ENCODE measurements at places on chromosomes 1 and 21.
A peak's percentile ranks its signal among the peaks of the same experiment; 100 is the strongest.

GRCh38 chr21:44029460-44030087 is 17.5 kb downstream of the TRAPPC10 start:
- DNase-seq: peak; percentile 32

- DNase-seq: no peak
Observed at GRCh38 chr1:113014508-113014907, 58.5 kb upstream of the LRIG2 start.

DNA sequence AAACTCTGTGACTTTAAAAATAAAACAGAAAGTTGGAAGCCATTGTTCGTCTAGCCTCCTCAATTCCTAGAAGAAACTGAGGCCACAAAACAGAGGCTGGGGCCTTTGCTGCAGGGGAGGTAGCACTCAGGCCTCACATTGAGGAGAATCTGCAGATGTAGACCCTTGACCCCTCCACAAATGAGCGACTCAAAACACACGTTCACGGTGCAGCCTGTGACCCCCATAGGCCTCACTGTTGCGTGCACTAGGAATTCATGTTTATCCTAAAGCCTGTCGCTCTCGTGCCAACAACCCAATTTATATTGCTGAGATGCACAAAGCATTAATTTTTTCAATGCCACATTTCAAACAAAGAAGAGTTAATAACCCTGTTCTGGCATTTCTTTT is 5.6 kb downstream of the TMEM51 start:
- no peak for DNase-seq

- DNase-seq: no peak
Observed at GRCh38 chr1:14140831-14141401, 440.9 kb downstream of the PRDM2 start.

GRCh38 chr1:205502111-205502810 is 2.2 kb upstream of the CDK18 start:
- DNase-seq: no peak

DNA sequence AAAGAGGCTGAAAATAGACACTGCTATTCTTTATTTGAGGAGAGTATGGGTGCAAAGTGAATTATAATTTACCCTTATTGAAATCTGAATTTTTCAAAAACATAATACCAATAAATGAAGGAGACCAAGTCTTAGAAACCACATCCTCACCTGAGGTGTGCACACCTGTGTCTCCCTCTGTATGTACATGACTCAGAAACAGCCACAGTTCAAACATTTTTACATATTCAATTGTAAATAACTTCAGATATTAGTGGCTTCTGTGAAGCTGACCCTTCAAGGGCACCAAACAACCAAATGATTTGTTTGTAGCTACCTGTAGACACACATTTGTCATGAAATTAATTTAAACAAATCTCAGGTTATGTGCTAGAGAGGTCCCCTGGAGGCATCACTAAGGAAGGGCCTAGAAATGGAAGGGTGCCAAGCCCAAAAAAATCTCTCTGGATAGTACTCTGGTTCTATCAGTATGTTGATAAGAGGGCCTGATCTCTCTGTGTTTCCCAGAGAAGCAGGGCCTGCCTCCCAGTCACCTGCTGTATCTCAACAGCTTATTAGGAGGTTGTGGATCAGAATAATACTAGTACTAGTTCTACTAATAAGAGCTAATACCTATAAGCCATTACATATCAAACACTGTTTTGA is 28.1 kb downstream of the ERI3 start:
- DNase-seq: no peak

DNA sequence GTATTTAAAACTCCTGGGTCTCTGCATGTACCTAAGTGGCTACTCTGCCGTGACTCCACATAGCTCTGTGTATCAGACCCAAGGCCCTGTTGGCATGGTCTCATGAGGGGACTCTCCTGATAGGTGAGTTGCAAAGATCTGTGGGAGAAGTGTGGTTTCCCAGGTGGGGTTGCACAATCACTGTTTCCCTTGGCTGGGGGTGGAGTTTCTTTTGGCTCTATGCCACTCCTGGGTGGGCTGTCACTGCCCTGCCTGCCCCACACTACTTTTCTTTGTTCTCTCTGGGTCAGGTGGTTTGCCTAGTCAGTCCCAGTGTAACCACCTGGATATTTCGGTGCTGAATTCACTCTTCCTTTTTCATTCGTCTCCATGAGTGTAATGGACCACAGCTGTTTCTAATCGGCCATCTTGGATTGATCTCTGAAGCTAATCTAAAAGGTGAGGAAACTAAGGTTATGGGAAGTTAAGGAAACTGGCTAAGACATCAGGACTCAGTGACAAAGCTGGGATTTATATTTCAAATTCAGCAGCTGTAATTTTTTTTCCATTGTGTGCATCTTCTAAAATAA is 97.1 kb upstream of the CACYBP start:
- no peak for DNase-seq

DNA sequence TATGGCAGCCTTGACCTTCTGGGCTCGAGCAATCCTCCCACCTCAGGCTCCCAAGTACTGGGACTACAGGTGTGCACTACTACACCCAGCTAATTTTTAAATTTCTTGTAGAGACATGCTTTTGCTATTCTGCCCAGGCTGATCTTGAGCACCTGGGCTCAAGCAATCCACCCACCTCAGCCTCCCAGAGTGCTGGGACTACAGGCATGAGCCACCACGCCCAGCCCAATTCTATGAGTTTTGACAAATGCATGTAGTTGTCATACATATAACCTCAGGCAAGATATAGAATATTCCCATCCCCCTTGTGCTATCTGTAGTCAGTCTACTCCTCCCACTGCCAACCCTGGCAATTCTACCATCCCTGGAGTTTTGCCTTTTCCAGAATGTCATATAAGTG is 38.7 kb upstream of the TTC22 start:
- peak; percentile 10 for DNase-seq

GRCh38 chr1:228487336-228488124 is at the start of gene RNF187:
Gene RNF187 (plus strand): TSS chr1:228487382.
- DNase-seq: peak; percentile 69

GRCh38 chr1:114076308-114076707 is 77.4 kb downstream of the SYT6 start:
- DNase-seq: no peak

GRCh38 chr1:6694121-6694713 is 7.4 kb downstream of the DNAJC11 start:
- no peak for DNase-seq

- no peak for DNase-seq
Observed at GRCh38 chr21:40517646-40518045, 329.3 kb downstream of the DSCAM start.

- DNase-seq: no peak
Observed at GRCh38 chr1:236287757-236288619, 6.2 kb upstream of the ERO1B start.

DNA sequence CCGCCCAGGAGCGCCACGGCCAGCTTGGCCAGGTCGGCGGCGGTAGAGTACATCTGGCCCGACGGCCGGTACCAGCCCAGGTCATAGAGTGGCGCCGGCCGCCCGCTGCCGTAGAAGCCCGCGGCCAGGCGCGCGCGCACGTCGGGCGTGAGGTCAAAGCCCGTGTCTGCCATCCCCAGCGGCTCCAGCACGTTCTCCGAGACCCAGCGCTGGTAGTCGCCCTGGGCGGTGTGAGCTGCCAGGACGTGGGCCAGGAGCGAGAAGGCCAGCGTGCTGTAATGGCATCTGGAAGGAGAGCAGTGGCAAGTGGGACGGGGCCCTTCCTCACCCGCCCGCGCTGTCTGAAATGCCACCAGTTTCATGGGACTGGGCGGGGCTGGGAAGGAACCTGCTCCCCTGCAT is 18.9 kb downstream of the LACTBL1 start:
- DNase-seq: no peak

DNA sequence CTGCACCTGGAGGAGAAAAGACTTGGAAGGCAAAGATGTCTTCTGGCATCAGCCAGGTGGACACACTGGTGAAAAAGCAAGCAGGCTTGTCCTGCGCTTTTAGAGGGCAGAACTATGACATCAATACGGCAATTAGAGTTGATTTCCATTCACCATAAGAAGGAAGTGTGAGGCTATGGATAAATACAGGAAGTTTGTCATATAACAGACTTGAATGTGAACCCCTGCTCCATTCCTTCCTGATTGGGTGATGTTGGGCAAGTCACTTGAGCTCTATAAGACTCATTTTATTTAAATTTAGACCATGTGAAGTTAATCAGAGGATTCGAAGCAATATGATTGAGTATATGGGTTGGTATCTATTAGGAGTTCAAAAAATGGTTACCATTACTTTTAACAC is 137.8 kb downstream of the PLPP3 start:
- no peak for DNase-seq

DNA sequence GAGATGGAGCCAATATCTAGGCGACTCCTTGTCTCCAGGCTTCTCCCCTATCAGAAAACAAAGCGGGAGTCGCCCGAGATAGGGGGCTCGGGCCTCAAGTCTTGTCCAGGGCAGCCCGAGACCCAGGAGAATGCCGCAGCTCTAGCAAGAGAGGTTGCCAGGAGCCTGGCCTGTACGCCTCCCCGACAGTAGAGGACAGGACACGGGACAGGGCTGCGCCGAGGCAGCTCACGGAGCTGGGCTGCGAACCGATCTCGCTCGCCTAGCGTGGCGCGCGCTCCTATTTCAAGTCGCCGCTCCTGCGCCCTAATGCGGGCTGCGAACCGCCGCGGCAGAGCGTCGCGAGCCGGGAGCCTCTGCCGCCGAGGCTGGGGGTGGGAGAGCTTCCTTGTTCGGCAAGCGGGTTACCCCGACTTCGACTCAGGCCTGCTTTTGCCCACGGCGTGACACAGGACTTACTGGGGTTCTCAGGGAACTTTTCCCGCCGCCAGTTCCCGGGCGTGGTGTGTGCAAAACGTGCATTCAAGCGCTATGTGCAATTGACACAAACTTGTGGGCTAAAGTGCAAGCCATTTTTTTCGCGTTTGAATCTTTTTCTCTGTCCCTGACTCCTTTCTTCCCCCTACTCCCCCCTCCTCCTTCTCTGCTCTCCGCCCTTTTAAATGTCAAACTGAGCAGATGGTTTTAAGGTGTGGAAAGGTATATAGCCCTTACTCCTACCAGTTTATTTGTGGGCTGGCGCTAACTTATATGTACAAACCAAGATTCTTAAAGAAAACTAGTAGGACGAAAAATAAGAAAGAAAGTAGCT is 2.4 kb upstream of the PROX1 start:
- no peak for DNase-seq

- no peak for DNase-seq
Observed at GRCh38 chr1:234875328-234875952, 253.2 kb downstream of the TOMM20 start.

- no peak for DNase-seq
Observed at GRCh38 chr1:22249928-22250680, 107.2 kb upstream of the WNT4 start.

DNA sequence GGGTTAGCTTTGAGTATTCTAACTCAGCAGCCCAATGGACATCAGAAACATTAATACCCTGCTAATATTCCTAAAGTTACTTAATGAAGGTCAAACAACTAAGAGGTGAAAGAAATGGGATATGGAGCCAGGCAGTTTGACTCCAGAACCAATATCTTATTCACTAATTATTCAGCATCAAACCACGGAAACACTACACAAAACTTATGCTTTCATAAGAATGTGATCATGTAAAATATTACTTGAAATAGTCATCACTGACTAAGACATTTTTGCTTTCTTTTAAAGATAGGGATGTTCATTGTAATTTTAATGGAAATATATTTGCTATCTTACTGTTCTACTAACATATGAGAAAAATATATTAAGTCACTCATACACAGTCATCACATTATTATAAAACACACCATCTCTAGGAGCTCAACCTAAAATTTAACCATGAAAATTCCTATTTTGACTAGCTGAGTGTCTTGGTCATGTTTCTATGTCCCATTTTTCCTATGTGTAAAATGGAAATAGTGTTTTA is 240.9 kb downstream of the KCTD3 start:
- DNase-seq: no peak

DNA sequence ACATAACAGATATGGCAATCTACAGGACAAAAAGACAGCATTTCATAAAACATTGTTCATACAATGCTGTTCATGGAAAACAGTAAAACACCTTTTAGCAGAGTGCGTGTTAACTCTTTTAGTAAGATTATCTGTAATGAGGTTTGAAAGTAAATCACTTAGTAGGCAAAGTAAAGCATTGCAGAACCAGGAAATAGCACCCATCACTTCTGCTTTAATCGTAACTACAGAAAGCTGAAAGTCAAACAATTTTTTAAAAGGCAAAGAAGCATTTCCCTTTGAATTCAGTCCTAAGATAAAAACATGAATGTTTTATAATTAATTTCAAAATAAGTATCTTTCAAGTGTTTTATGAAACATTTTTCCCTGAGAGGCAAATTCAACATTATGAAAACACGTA is 63.3 kb upstream of the RNF11 start:
- DNase-seq: no peak

GRCh38 chr21:35198982-35199732 is 150.1 kb upstream of the RUNX1 start:
- DNase-seq: no peak

DNA sequence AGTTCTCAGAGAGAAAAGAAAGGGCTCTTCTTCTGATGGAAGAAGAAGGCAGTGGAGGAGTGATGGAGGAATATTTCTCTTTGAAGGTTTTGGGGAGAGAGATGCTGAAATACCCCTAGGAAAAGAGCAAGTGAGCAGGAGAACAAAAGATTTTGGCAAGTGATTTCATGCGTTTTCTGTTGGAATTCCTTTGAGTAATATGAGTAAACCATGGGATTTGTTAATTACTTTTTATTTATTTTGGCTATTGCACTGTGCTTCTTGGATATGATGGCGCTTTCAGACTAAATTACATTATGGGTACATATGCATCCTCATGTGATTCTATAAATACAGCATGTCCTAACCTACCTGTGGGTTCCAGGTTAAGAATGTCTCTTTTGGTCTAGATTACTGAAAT is 210.1 kb upstream of the PTGFR start:
- DNase-seq: no peak

DNA sequence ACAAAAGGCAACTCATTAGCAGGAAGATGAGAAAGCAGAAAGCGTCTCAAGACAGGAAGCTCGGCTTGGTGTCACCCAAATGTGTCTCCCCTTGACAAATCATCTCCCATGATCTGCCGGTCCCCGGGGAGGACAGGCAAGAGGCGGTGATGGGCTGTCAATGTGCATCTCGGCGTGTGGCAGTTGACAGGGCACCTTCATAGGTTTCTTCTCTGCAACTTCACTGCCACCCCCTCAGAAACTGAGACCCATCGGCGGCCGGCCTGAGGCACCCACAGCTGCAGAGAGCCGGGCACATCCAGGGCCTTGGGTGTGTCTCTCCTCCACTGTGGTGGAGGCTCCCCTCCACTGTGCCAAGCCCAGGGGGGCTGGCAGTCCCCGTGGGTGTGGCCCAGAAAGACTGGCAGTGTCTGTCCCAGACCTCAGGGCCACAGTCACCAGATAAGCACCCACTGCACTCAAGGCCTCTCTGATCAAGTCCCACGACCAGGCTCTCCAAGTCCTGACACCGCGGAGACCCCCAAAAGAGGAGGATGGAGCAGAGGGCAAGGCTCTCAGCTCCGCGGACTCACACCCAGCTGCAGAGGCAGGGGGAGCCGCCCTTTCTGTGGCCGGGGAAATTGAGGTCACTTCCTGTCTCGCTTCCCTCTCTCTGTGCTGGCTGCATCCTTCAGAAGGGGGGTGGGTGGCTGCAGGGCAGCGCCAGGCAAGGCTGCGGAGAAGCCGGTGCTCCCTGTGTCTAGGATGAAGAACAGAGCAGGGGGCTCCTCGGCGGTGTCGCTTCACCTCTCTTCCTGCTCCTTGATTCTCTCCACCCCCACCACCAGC is 39.6 kb upstream of the LBR start:
- peak; percentile 88 for DNase-seq

All from activated CD8-positive, alpha-beta memory T cell treated with anti-CD3 and anti-CD28 coated beads, Interleukin-2, amount 50 U/mL, for 48 hours (primary cell).